ENCODE measurements at places on chromosomes 12 and 14.

GRCh38 chr14:59363531-59364226, 101.5 kb downstream of the GPR135 start:
- no peak for DNase-seq

GRCh38 chr12:72282721-72283120, 10.6 kb downstream of the TRHDE start:
- no peak for DNase-seq

DNA sequence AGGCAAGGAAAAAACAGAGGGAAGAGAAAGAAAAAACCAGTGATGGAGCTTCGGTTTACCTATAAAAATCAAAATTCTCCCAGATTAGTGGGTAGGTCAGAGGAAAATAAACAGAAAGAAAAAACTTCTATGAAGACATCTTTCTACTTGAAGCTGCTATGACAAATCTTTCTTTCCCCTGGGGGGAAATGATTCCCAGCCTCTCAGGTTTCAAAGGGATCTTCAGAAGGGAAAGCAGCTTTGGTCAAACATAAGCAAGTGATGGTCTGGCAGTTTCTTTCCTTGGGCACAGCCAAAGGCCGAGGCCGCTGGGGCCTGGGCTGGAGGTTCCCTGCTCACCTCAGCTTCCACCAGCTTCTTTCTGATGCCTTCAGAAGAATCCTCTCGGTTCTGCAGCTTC, 104.5 kb downstream of the PRKAB1 start:
- DNase-seq, result no peak

- no peak for DNase-seq
Observed at GRCh38 chr12:48819986-48820725, 1.9 kb downstream of the CACNB3 start.

DNA sequence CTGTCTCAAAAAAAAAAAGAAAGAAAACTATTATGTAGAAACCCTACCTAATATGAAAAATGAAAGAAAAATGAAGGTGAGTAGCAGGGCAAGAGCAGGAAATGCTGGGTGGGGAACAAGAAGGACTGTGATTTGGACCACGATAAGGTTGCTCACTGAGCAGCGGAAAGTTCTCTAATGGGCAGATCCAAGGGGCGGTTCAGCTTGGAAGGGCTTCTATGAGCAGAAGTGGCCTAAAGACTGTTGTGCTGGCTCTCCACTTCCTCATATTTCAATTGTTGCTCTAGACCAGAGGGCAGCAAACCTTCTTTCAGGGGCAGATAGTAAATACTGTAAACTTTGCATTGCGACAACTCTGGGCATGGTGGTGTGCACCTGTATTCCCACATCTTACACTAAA, 16.3 kb upstream of the NFYB start:
- no peak for DNase-seq

GRCh38 chr12:13211859-13212664, 15.5 kb downstream of the EMP1 start:
- DNase-seq, result peak; percentile 32

DNA sequence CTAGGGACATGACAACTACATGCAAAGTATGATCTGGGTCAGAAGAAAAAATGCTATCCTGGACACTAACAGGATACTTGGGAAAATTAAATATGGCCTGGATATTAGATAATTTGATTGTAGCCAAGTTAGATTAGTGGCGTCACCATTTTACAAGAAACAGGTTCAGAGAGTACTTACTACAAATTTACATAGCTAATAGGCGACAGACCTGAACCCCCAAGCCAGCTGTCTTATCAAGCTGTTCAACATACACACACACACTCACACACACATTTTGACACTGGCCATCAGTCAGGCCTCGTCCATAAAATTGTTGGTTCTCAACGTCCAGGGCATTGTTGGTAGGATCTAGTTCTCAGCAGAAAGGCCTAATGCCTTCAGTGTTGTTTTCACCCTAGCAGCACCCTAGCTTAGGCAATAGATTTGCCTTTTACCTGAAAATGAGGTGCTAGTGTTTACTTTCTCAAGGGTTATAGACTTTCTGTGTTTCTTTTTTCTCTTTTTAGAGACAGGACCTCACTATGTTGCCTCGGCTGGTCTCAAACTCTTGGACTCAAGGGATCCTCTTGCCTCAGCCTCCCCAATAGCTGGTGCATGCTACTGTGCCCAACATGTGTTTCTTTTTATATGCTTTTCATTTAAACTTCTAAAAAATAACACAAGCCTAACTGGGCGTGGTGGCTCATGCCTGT, 3.3 kb upstream of the C14orf93 start:
- no peak for DNase-seq

- DNase-seq, result no peak
Observed at GRCh38 chr12:102874819-102875218, 42.2 kb downstream of the PAH start.

DNA sequence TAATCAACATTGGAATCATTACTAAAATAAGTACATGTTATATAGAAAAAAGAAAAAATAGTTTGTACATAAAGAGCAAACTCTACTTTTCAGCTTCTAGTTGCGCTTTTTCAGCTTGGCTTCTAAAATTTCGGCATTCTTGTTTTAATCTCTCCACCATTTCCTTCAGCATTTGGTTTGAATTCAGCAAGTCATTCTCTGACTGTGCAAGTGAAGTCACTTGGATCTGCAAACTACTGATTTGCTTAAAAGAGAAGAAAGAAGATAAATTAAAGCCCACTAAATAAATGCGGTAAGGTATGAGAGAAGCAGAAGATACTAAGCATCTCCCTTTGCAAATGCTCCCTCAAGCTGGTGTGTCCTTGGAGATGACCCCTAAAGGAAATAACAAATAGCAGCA, 126.3 kb downstream of the CEP83 start:
- no peak for DNase-seq

- DNase-seq, result no peak
Observed at GRCh38 chr12:40312982-40313576, 88.3 kb downstream of the LRRK2 start.

DNA sequence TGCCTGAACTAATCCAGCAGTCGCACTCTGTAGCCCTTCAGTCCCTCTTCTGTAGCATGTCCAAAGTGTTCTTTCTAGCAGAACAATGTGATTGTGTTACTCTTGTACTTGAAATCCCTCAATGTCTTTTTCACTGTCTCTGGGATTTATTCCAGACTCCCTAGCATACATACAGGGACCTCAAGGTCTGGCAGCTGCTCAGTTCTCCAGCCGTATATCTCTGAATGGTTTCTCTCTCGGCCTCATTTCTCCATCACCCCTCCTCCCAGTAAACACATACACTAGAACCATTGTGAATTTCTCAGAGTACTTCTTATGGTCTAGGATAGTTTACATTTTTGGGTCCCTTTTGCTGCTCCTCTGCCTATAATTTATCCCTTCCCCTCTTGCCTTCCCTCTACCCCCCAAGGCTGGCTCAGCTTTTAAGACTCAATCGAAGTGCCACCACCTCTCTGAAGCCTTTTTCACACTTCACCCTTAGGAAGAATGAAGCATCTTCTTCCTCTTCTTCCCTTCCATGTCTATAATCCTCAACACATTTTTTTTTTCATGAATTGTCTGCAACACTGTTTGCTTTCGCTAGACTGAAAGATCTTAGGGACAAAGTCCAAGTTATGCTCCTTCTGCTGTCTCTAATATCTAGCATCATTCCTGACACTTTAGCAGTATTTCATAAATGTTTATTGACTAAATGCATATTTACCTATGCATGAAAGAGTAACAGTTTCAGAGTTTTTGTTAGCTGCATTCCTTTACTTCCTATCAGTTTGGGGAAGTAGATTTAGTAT, 446.1 kb downstream of the ZFP36L1 start:
- DNase-seq, result no peak

DNA sequence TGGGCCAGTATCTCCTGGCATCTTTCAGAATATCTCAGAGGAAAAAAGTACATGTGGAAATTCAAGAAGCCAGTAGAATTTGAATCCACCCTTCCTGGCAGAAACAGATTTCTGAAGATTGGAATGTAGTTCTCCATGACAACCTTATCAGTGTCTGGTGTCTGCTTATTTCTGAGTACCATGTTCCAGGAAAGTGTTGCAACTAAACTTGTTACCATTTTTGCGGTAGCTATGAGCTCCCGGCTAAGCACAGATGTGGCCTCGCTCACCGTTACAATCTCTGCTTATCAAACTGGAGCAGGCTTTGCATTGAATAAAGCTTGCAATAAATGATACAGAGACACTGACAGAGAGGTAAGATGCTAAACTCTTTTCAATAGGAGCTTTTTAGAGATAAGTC, 13.0 kb upstream of the ITPR2 start:
- DNase-seq, result no peak

DNA sequence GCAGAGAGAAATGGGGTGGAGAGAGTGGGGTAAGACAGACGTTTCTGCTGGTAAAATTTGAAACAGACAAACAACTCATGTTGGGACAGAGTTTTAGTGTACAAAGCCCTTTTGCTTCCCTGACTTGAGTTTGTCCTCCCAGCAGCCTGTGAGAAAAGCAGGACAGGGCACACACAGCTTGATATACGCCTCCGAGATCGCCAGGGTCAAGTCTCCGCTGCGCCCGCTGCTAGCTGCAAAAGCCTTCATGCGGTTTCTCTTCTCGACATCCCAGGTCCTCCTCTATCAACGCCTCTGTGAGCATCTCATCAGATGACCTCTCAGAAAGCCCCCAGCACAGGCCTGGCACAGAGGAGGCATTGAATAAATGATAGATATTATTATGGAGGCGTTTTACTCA, 9.4 kb upstream of the BCL11B start:
- DNase-seq, result no peak

- DNase-seq, result no peak
Observed at GRCh38 chr14:74733221-74733620, 20.3 kb downstream of the FCF1 start.

DNA sequence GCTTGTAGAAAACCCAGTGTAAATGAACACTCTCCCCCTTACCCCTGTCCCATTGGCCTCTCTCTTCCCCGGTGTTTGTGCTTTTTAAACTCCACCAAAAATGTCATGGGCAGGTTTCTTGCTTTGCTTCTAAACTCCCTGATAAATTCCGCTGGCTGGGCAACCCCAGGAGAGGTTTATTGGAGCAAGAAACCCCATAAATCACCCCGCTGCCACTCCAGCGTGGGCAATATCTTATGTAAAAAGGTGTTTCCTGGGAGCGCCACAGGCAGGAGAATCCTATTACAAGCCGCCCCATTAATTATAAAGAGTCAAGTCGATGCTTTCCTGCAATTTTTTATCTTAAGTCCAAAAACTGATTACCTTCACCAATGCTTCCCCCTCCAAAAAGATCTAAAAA, 22.8 kb downstream of the LHX5 start:
- no peak for DNase-seq

GRCh38 chr12:68887641-68888040, 45.3 kb downstream of the CPM start:
- no peak for DNase-seq

- no peak for DNase-seq
Observed at GRCh38 chr12:109738878-109739665, 25.4 kb downstream of the FAM222A start.

DNA sequence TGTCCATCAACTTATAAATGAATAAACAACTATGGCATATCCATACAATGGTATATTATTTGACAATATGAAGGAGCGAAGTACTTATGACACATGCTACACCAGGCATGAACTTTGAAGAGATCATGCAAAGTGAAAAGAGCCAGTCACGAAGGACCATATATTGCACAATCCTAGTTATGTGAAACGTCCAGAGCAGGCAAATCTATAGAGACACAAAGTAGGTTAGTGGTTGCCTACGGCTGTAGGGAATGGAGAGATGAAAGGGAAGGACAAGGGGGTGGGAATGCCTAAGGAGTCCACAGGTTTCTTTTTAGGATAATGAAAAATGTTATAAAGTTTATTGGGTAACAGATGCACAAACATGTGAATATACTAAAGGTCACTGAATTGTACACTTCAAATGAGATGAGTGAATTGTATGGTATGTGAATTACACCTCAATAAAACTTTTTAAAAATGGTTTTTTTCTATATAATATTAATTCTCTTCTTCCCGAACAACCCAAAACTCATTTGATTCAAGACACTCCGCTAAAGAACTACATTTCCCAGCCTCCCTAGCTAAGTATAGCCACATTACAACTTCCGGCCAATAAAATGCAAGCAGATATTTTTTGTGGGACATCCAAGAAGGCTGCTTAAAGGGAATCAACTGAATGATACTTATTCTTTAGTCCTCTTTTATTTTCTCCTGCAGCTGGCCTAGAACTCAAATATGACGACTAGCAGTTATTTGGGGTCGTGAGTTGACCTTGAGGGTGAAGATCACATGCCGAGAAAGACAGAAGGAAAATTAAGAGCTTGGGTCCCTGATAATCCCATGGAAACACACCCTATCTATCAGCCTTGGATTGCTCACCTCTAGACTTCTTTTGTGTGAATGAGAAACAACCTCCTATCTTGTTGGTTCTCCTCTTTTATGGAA, 187.2 kb downstream of the TTC8 start:
- DNase-seq, result no peak

DNA sequence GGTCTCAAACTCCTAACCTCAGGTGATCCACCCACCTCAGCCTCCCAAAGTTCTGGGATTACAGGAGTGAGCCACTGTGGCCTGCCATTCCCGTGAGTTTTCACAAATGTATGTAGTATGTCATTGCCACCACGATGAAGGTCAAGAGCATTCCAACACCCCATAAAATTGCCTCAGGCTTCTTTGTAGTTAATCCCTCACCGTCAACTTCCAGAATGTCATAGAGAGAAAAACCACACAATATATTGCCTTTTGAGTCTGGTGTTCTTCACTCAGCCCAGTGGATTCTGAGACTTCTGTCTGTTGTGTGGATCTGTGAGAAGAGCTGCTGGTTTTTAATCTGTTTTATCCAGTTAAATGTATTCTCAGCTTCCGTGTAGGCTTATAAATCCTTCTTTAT, 12.6 kb upstream of the CFAP251 start:
- DNase-seq, result no peak

DNA sequence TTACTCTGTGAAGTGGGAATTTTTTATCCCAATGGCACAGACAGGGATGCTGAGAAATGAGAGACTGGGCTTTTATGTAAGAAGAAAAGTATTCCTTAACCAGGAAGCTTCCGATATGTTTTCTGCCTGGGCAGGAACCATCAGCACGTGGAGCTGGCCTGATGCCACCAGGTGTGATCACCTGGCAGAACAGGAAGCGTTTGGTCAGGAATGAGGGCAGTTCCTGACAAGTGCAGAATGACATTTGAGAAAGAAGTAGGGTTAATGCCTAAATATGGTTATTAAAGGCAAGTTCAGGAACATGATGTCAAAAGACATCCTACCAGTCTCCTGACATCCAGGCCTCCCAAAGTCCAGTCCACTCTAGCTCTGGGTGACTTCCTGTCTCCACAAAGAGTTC, 210.3 kb downstream of the NUAK1 start:
- no peak for DNase-seq

DNA sequence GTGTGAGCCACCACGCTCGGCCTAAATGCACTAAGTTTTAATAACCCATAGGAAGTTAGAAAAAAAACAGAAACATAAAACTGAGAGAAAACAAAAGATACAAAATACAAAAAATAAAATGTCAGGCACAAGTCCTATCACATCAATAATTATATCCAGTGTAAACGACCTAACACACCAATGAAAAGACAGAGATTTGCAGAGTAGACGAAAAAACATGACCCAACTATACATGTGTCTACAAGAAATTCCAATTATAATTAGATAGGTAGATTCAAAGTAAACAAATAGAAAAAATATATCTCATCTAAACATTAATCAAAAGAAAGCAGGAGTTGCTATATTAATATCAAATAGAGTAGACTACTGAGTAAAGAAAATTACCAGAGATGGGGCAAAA, 69.4 kb upstream of the NUDT4 start:
- no peak for DNase-seq

Measured in stimulated activated CD8-positive, alpha-beta memory T cell treated with anti-CD3 and anti-CD28 coated beads, Interleukin-4, amount 100 ng/mL, for 1 hour (primary cell).